ENCODE measurements at places on chromosomes 5 and 9.

DNA sequence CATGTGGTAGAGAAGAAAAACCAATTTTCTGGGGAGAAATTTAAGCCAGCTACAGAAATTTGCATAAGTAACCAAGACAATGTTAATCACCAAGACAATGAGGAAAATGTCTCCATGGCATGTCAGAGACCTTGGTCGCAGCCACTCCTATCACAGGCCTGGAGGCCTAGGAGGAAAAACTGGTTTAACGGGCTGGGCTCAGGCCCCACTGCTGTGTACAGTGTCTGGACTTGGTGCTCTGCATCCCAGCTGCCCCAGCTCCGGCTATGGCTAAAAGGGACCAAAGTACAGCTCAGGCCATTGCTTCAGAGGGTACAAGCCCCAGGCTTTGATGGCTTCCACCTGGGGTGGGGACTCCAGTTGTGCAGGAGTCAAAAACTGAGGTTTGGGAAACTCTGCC is 1075.1 kb upstream of the CDH18 start:
- DNase-seq: no peak

- no peak for DNase-seq
Observed at GRCh38 chr9:74245866-74246497, 251.2 kb upstream of the RORB start.

GRCh38 chr9:123983047-123983446 is 28.5 kb upstream of the LHX2 start:
- DNase-seq: no peak

DNA sequence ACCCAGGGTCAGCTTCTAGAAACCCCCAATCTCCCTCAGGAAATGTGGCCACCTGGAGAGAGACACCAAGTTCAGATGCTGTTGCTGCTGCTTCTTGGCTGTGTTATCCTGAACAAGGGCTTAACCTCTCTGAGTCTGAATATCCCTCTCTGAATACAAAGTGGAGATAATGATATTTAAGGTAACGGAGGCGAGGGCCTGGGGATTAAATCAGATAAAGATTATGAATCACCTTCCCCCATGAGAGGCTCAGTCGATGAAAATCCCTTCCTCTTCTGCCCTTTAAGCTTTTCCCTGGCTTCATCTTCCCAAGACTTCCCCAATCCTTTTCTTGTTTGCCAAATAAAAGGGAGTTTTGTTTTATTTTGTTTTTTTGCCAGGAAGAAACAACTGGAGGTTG is 8.1 kb upstream of the CPLX2 start:
- no peak for DNase-seq

DNA sequence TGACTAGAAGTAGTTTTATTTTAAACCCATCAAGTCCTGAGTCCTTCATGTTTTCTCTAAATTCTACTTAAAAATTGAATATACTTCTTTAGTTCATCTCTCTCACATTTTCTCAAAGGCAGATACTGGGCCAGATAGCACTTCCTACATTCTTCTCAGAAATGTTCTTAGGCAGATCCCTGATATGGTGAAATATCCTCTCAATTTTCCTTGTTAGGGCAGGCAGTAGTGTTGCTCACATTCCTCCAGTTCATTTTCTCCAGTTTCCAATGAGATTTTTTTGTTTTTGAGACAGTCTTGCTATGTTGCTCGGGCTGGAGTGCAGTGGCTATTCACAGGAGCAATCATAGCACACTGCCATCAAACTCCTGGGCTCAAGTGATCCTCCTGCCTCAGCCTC is 5.7 kb downstream of the GCNT1 start:
- DNase-seq: no peak

- DNase-seq: no peak
Observed at GRCh38 chr5:8601831-8602354, 732.9 kb downstream of the MTRR start.

DNA sequence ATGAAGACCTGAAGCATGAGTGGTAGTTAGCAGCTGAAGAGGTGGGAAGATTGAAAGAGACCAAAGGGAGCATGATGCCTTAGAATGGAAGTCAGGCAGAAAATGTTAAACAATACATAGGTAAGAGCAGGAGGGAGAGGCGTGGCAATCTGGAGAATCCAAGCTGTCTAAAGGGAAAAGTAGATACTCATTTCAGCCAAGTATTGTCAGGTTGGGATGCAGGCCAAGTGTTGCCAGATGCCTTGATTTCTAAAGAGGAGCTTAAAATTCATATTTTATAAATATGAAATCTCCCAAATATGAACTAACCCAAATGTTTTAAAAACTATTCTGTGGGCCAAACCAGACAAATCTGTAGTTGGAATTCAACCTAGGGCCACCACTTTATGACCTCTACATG is 4.2 kb downstream of the PAM start:
- no peak for DNase-seq

All from HTR-8/SVneo (cell line).